Fibroblast of lung (primary cell): ENCODE measurements at places on chromosomes 3 and 15. TPM values are rescaled to one million over a fixed set of nuclear protein-coding genes. Genes with fewer than 3 reads are reported as not detected.

The SPTBN5 gene
- total RNA-seq, result 0.26 and 0.66 TPM in 2 replicates

The FGF7 gene
- total RNA-seq, result 488 and 527 TPM in 2 replicates

The SCAANT1 gene
- total RNA-seq, result 1.7 TPM in 1 of 2 replicates, not detected in the other

The CLDN16 gene
- under 0.01 and 0.33 TPM in 2 replicates for total RNA-seq

The TIGIT gene
- total RNA-seq, result not detected in 2 replicates

The SSUH2 gene
- not detected in 2 replicates for total RNA-seq

The RTP3 gene
- total RNA-seq, result not detected in 2 replicates

The CYP1A2 gene
- total RNA-seq, result not detected in 2 replicates

The GLCE gene
- 23.9 and 27.7 TPM in 2 replicates for total RNA-seq

The STRIT1 gene
- not detected in 2 replicates for total RNA-seq

The CCDC54 gene
- total RNA-seq, result not detected in 2 replicates

The SH2D7 gene
- not detected in 2 replicates for total RNA-seq

The CD80 gene
- under 0.01 TPM in 2 replicates for total RNA-seq

The MORC1 gene
- not detected in 2 replicates for total RNA-seq

The NPAP1 gene
- not detected in 2 replicates for total RNA-seq

The CSPG5 gene
- total RNA-seq, result under 0.01 and 0.17 TPM in 2 replicates

The FAM81A gene
- 0.26 and 0.33 TPM in 2 replicates for total RNA-seq

The RAP2B gene
- total RNA-seq, result 24.4 and 27.1 TPM in 2 replicates

The SYNPR gene
- not detected in 2 replicates for total RNA-seq

The EFCAB12 gene
- total RNA-seq, result under 0.01 and 0.17 TPM in 2 replicates

The CSPG4 gene
- 26.5 and 109 TPM in 2 replicates for total RNA-seq

The CFAP92 gene
- total RNA-seq, result under 0.01 TPM in 1 of 2 replicates, not detected in the other

The C3orf20 gene
- total RNA-seq, result not detected in 2 replicates

The SLC2A2 gene
- not detected in 2 replicates for total RNA-seq

The SQOR gene
- 105 and 129 TPM in 2 replicates for total RNA-seq

The GOLGA6L2 gene
- total RNA-seq, result not detected in 2 replicates

The CPLX3 gene
- total RNA-seq, result not detected in 2 replicates

The ABI3BP gene
- 4.8 and 6.2 TPM in 2 replicates for total RNA-seq

The OGG1 gene
- 23.6 and 24.4 TPM in 2 replicates for total RNA-seq

The PTPN9 gene
- total RNA-seq, result 14.6 and 20.6 TPM in 2 replicates

The SCAMP5 gene
- 0.50 and 1.5 TPM in 2 replicates for total RNA-seq

The ZNF280D gene
- 35.7 and 37.7 TPM in 2 replicates for total RNA-seq

The GUCA1C gene
- not detected in 2 replicates for total RNA-seq

The SLC6A1 gene
- total RNA-seq, result not detected in 2 replicates

The CHDH gene
- 0.77 and 0.83 TPM in 2 replicates for total RNA-seq

The SELENOS gene
- 59.8 and 66.2 TPM in 2 replicates for total RNA-seq

The NGLY1 gene
- total RNA-seq, result 32.1 and 34.0 TPM in 2 replicates

The POPDC2 gene
- total RNA-seq, result 0.17 and 0.26 TPM in 2 replicates

The VPS13C gene
- total RNA-seq, result 77.3 and 82.7 TPM in 2 replicates

The CLDN18 gene
- total RNA-seq, result not detected in 2 replicates

The HIGD2B gene
- total RNA-seq, result 0.26 TPM in 1 of 2 replicates, not detected in the other
